ENCODE measurements at places on chromosomes 4 and X.
A peak's percentile ranks its signal among the peaks of the same experiment; 100 is the strongest.

GRCh38 chrX:132900633-132901293, 57.7 kb downstream of the HS6ST2 start:
- no peak for DNase-seq

DNA sequence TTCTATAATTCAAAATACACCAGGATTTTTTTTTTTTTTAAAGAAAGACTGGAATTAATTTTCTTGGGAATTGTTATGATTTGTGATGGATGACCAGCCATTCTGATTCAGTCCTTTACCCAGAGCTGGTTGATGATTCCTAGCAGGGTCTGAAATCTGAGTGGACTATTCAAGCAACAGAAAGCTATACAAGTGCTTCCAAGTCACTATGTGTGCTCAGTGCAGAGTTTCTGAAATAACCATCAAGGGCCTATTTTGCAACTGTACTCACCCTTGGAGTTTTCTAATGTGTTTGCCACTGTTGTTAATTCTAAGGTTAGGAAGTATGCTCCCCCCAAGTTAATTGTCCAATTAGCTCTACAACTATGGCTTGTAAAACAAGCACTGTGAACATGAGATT, 137.7 kb upstream of the RAPGEF2 start:
- DNase-seq, result no peak

GRCh38 chr4:77349364-77349763, 192.4 kb downstream of the CCNG2 start:
- DNase-seq, result no peak

GRCh38 chrX:31038575-31039326, 33.1 kb downstream of the FTHL17 start:
- DNase-seq, result no peak

- no peak for DNase-seq
These were observed 57.2 kb upstream of the PUDP start for GRCh38 chrX:7205037-7205577.

- no peak for DNase-seq
These were observed 45.1 kb downstream of the ARHGEF9 start for GRCh38 chrX:63739885-63740284.

DNA sequence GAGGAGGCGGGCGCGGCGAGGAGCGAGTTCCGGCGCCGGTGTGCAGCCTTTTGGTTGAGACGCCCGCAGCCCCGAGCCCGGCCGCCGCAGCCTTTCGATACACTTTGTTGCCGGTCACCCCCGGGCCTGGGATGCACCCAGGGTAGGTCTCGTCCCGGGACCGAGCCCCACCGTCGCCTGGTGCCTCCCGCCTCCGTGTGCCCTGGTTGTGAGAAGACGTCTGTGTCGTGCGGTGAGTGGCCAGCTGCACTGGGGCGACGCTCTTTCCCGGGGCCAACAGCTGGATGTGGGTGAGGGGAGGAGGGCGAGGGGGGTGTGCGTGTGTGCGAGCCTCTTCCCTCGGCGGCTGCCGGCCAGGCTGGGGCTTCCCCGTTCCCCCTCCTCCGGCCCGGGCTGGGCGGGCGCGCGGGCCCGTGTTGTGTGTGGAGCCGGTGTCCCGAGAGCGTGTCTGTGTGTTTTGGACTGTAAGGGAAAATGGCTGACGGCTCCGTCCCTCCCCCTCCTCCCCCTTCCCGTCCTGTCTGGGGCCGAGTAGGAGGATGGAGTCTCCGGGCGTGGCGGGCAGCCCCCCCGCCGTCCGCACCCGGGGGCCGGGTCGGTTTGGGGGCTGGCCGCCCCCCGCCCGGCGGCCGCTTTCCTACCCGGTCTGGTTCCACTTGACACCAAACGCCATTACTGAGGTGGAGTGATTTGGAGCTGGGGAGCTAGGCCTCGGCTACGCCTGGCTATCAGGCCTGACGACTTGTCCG, 807 bp downstream of the USP9X start:
- DNase-seq, result peak; percentile 34

DNA sequence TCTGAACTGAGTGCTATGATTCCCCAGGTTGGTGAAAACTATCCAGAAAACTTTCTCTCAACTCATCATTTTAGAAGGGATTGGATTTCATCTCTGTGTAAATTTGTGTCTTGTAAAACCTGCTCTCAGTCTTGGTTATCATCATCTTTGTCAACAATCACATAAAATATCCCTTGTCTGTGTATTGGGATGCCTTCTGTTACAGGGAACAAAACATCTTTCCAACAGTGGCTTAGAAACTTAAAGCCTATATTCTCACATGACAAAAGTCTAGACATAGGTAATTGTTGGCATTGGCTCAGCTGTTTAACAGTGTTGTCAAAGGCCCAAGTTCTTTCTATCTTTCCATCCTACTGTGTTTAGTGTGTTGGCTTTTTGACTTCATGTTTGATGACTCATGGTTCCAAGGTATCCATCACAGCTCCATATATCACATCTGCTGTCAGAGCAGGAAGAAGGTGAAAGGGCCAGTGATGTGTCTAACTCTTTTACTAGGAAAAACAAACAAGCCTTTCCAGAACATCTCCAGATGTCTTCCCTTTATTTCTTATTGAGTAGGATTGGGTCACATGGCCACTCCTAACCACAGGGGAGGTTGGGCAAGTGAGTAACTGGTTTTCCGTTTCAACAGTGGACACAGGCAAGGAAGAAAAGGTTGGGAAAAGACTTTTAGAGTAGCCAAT, 65.0 kb downstream of the PHEX start:
- DNase-seq, result no peak

DNA sequence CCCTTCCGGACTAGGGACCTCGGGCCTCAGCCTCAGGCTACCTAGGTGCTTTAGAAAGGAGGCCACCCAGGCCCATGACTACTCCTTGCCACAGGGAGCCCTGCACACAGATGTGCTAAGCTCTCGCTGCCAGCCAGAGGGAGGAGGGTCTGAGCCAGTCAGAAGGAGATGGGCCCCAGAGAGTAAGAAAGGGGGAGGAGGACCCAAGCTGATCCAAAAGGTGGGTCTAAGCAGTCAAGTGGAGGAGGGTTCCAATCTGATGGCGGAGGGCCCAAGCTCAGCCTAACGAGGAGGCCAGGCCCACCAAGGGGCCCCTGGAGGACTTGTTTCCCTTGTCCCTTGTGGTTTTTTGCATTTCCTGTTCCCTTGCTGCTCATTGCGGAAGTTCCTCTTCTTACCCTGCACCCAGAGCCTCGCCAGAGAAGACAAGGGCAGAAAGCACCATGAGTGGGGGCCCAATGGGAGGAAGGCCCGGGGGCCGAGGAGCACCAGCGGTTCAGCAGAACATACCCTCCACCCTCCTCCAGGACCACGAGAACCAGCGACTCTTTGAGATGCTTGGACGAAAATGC, at the start of gene WAS:
Gene WAS (plus strand): TSS at position 389 of the 572 bp plus-strand sequence. CDS start 55 bp downstream, at position 444.
- DNase-seq, result no peak

GRCh38 chrX:71103110-71103983, 3.2 kb downstream of the CXorf65 start:
- DNase-seq, result peak; percentile 42

- DNase-seq, result no peak
These were observed 11.7 kb downstream of the RELL1 start for GRCh38 chr4:37674439-37674838.

- no peak for DNase-seq
These were observed 474.2 kb downstream of the GBA3 start for GRCh38 chr4:23166919-23167318.

DNA sequence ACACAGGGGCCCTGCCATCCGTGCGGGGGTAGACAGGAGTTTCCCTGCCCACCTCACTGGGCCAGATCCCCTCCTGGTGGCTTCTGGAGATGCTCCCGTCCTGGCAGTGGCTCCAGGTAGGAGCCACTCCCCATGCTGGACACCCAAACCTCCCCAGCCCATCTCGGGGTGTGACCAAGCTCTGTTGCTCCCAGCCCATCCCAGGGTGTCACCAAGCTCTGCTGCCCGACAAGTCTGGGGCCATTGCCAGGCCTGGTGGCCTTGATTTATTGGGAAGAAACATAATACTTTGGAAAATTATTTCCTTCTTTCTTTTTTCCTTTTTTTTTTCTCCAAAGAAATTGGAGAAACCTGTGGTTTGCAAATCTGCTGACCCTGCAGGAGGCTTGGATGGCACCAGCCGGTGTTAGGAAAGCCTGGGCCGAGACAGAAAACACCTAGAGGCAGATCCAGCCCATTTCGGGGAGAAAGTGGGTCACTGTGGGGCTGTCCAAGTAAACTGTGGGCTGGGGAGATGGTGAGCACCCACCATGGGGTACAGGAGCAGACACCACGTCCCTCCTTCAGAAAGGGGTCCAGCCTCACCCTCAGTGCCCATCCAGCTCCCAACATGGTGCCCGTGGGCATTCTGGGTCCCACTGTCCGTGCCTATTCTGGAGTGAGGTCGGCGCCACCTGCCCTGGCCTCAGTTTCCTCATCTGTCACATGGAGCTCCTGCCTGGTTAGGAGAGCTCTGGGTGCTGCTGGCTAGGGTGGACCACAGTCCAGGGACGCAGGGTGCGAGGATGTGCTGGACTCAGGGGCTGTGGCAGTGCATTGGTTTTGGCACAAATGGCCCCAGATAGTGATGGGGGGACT, 59.4 kb upstream of the ADRA2C start:
- DNase-seq, result no peak

DNA sequence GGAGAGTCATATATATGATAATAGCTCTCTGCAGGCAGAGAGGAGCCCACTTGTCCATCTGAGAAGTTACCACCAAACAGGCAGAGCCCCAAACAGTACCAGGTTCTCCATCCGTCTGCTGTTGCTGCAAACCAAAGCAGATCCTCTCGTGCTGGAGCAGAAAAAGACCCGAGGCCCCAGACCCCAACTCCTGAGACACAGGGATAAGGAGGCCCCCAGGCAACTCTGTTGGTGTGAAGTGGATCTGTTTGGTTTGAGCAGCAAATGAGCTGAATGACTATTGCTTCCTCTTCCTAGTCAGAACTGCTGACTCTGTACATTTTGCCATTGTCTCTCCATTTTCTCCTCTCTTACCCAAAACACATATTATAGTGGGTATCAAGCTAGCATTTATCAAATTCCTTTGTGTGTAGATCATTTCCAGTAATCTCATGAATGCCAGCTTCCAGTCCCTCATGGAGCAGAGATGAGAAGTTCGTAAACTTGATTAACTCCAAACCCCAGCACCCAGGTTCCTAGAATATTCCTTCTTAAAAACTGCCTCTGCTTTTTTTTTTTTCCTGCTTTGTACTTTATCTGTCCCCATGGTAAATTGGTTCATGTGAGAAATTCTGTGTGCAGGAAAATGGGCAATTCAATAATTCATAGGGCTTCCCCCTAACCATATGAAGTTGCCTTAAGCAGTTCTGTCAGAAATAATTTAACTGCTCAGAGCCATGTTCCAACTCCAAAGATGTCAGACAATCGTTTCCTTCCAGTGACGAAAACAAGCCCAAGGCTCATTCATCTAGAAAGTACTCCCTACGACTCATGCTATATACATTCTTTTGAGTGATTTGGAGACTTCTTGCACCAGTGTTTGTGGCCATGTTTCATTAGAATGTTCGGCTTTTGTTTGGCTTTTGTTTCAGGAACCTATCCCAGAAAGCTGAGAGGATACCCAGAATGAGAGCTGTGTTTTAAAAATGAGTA, 98.6 kb upstream of the ATXN3L start:
- no peak for DNase-seq

DNA sequence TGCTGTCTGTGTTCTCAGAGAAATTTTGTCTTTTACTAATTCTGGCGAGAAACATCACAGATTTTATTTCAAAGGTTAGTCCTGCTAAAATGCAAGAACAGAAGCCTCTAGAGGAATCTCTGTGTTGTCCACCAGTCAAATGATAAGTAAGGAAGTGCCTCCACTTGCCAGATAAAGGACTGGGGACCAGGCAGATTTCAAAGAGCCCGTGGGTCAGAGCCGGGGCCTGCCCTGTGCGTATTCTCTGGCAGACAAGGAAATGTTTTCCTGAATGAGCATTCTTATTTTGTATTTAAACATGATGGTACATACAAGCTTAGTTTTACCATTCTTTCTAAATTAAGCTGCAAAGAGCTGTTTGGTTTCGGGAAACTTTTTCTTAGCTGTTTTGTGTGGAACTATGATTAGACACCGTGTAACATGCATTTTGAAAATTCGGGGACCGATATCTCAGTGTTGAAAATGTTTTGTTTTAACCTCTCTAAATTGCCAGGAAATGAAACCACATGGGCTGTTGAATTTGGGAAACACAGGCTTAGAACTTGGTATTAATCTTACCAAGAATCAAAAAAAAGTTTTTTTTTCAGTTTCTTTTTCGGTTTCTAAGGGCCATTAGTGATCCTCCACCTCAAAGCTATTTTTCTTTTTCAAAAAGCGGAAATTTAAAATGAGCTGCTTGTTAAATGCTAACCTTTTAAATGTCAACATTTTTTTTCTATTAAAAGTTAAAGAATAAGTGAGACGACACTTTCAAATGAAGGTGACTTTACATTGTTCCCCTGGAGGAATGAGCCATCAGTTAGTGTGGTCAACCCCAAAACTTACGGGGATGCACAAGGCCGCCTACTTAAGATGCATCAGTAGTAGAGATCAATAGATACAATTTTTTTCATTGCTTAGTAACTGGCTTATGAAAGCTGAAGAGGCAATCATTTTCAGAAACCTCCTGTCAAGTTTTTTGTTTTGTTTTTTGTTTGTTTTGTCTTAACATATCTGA, 89.6 kb upstream of the MTM1 start:
- DNase-seq, result no peak

DNA sequence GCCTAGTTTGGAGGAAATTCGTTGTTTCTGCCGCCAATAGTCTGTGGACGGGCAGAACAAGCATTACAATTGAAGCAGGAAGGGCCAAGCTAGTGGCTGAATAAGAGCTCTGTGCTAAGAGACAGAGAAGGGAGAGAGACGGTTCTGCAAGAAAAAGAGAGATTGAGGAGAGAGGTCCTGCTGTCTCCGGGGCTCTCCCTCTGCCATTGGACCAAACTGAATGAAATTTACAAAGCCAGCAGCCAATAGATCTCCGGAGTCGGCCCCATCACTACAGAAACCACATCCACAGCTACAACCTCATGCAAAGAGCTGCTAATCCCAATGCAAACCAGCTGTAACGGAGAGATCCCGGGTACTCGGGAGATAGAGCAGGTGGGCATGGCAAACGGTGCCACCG, at the start of gene NLGN4X:
Gene NLGN4X (minus strand): TSS at position 148 of the 400 bp plus-strand sequence. CDS start 77,401 bp downstream, outside the sequence.
- DNase-seq, result no peak

DNA sequence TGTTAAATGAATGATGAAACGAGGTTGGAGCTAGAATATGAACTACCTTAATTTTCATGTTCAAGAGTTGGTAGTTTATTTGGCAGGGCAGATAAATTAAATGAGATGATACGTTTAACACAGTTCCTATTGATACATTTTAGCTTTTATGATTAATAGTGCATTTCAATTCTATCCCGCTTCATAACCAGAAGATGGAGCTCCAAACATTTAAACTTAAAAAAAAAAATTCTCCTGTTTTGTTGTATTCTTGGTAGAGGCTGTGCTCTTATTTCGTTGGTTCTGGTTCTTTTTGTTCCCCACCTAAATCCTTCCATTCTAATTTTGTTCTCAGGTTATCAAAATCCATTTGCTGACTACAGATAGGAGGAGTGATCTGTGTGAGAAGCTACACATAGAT, 71.8 kb upstream of the PTPN13 start:
- no peak for DNase-seq

DNA sequence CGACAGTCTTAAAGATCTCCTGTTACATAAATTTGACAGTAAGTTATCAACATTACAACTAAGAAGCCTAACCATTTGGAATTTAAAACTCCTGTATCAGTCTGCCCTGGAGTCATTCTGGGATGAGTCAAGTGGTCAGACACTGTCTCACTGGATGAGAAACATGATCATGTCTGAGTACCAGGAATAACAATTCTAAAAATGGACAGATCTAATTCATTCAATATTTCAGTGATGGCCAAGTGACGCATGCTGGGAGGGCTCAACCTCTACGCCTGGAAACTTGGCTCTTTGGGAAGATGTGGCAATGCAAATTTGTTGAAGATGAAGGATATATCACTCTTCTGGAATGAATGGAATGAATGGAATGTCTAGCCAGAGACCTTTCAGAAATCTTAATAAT, 1427.2 kb downstream of the STIM2 start:
- DNase-seq, result no peak

Measured in T-helper 22 cell (primary cell).